AG08396 (cell line): ENCODE measurements at places on chromosomes 1 and 21.

GRCh38 chr1:68010090-68010489, 40.3 kb downstream of the DIRAS3 start:
- no peak for DNase-seq

DNA sequence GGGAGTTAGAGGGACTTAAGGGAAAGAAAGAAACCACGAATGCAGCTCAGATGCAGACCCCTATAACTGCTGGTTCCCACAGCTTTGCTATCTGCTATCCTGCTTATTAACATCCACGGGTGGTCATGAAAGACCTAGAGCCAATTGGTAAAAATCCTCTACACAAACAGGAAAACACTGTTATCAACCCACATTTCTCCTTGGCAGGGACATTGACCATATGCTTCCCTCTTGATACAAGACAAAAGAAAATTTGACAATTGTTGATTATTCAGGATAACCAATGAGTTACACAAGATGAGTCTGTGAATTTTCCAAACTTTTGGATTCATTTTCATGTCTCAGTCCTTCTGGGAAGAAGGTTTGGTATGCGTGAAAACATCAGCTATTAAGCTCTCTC, 90.4 kb downstream of the TIAM1 start:
- no peak for DNase-seq

- no peak for DNase-seq
These were observed 30.7 kb upstream of the RRP15 start for GRCh38 chr1:218254296-218254946.

- DNase-seq = no peak
These were observed 86.9 kb downstream of the TTC3 start for GRCh38 chr21:37159949-37160348.

DNA sequence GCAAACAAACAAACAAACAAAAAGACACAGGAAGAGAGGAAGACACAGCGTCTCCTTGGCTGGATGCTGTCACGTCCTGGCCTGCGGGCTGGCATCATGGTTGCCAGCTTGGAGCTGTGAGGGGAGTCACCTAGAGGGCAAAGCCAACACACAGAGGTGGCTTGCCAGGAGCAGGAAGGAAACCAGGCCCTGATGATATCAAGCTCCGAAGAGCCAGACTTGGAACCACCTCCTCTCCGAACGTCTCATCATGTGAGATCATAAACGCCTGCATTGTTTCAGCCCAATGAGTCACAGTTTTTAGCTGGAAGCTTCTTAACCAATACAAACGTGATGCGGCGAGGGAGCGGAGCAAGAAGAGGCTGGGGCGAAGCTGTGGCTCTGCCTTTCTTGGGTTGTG, 8.7 kb downstream of the PLA2G2D start:
- DNase-seq = no peak

- DNase-seq = no peak
These were observed 52.9 kb downstream of the SNRPE start for GRCh38 chr1:203914292-203914691.

DNA sequence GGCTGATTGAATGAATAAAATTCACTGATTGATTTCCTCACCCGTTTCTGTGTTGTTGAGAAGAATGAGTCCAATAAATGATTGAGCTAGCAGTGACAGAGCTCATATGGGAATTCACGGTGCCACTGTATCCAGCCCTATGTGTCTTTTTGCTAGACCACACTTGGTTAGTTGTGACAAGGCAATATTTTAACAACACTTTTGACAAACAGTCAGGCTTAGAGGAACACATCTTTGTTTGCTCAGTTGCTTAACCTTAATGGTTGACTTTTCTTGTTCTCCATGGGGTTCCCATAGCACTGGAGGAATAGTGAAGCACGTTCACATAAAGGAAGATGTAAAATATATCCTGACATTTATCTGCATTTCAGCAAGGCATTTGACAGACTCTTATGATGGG, 273.9 kb upstream of the DEPDC1 start:
- no peak for DNase-seq

DNA sequence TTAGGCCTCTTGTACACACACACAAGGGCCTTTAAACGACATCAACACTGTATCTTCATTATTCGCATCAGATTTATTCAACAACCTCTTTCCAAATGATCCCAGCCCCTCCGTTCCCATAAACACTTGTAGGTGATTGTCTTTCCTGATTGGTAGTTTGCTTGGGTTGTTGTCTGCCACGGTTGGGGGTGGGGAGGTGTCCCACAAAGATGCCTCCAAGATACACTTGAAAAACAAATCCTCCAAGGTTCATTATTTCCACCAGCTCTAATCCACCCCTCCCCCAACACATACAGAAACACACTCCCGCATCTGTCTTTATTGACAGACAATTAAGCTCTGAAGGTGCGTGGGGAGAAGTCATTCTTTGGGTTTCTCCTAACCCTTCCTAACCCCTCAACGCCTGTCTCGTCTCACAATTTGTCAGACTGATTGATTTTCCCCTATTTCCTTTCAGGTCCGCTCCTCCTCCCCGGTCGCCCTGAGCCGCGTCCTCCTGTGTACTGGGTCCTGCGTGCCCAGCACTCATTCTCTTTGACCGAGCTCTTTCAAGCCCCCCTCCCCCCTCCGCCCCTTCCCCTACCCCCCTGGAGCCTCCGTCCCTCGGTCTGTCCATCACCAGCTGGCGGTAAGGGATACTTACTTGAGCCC, 1.4 kb downstream of the WDR26 start:
- peak; percentile 25 for DNase-seq

- DNase-seq = no peak
These were observed 22.3 kb upstream of the SARS1 start for GRCh38 chr1:109191377-109191776.

- DNase-seq = peak; percentile 95
These were observed at the start of gene TAGLN2 for GRCh38 chr1:159924791-159925718. Gene TAGLN2, minus strand, starts transcription at chr1:159925507. Its CDS starts 4,998 bp downstream, at chr1:159920509.

GRCh38 chr1:44553771-44554170, 120.5 kb downstream of the TMEM53 start:
- peak; percentile 74 for DNase-seq

GRCh38 chr1:67749263-67749843, 64.4 kb downstream of the GADD45A start:
- no peak for DNase-seq

DNA sequence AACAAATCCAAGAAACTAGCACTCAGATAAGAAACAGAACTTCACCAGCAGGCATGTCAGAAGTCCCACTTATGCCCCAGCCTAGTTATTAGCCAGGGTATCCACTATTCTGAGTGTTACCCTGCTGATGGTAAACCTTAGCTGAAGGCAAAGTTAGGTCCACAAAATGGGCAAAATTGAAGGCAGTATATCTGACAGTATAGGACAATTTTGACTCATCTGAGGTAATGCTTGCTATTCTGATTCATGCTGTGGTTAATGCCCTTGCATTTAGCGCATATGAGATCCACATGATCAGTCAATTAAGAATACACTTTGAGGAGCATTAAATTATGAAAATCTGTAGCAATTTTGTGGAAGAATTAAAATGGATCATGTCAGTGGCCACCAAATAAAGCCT, 15.1 kb downstream of the IFI44 start:
- DNase-seq = no peak

DNA sequence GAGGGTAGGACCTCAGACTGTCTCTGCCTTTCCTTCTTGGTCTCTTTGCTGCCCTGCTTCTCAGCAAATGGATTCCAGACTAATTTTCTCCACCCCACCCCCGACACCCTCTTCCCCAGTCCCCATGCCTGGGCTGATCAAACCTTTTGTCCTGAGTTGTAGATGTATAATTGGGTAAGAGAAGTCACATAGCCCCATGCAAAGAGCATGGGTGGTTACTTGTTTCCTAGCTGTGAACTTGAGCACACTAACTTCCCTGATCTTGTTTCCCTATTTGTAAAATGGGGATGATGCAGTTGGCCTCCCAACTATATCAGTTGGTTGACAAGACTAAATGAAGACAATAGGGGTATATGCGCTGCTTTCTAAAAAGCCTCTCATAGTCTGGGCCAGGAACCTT, 9.2 kb downstream of the PADI6 start:
- no peak for DNase-seq

DNA sequence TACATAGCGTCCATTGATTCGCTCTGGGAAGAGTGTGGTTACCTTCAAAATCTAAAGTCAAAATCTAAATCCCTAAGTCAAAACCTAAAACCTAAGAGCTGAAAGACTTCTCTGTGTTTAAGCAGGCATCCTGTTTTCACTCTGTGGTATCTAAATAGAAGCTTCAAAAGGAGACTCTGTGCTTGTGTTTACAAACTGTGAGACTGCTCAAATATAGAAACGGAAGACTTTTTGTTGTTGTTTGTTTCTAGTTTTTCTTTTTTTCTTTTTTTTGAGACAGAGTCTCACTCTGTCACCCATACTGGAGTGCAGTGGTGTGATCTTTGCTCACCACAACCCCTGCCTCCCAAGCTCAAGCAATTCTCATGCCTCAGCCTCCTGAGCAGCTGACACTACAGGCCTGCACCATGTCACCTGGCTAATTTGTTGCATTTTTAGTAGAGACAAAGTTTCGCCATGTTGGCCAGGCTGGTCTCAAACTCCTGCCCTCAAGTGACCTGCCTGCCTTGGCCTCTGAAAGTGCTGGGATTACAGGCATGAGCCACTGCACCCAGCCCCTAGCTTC, 425.9 kb downstream of the SMYD3 start:
- DNase-seq = no peak

GRCh38 chr1:47559944-47560695, 122.3 kb downstream of the FOXD2 start:
- DNase-seq = no peak

DNA sequence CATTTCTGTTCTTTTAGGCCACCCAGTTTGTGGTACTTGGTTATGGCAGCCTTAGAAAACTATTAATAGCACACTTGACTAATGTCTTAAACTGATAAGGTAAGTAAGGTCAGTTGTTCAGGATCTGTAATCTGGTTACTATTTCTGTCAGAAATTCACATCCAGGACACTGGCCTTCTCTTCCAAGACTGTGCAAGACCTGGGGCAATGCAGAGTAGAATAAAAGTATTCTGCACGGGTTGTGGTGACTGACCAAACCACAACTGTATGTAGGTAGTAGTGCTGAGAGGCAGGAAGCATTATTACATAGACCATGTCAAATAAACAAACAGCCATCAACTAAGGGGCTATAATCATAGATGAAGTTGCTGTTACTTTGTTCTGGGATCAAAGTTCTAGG, 46.7 kb downstream of the WARS2 start:
- DNase-seq = no peak

DNA sequence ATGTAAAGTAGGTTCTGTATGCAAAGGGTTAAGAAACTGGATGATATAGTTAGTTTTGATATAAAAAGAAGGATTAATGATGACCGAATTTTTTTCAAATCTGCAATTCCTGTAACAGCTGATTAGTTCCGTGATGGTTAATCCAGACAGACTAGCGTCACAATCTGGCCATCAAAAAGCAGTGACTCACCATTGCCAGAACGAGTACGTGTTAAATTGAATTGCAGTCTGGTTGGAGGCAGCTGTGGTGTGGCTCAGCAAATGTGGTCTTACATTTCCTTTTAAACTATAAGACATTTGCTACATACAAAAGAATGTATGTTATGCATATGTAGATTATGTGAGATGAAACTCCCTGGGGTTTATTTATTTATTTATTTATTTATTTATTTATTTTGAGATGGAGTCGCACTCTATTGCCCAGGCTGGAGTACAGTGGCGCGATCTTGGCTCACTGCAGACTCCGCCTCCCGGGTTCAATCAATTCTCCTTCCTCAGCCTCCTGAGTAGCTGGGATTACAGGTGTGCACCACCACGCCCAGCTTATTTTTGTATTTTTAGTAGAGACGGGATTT, 139.8 kb downstream of the RYR2 start:
- no peak for DNase-seq

GRCh38 chr1:159823406-159823805, 3.3 kb upstream of the SLAMF8 start:
- DNase-seq = no peak

DNA sequence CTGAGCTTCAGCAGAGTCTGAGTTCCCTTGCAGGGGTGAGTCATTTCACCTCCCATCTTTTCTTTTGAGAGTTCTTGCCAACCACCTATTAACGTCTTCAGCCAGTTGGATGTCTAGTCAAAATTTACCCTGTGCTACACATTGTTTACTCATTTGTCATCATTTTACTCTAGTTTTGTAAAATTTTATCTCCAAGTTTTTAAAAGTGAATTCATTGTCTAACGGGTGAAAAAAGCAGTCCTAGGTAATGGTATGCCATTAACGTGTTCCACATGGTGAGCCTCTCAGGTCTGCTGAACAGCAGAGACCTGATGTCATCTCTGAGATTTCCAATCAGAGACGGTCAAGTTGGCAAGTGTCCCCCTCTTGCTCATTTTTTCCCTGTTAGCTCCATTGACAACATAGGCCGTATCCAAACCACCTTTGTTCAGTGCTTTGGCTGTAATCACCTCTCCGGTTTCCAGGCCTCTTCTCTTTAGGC, 85.4 kb downstream of the TBX15 start:
- DNase-seq = no peak

DNA sequence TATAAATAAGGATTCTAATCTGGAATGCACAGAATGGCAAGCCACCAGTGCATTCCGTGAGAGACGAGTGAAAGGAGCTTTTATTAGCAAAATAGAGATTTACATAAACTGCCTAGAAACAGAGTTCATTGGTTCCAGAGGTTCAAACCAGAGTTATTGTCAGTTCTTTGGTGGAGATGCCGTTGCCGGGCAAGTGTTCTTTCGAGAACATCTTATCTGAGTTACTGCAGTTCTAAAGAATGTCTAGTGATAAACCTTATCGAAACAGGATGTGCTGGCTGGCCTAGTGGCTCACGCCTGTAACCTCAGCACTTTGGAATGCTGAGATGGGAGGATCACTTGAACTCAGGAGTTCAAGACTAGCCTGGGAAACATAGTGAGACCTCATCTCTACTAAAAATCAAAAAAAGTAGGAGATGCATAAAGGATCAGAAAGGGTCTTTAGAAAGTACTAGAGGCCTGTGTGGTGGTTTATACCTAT, 19.9 kb upstream of the EVI5 start:
- peak; percentile 82 for DNase-seq

- DNase-seq = no peak
These were observed 18.0 kb downstream of the PCP4 start for GRCh38 chr21:39885119-39885848.

DNA sequence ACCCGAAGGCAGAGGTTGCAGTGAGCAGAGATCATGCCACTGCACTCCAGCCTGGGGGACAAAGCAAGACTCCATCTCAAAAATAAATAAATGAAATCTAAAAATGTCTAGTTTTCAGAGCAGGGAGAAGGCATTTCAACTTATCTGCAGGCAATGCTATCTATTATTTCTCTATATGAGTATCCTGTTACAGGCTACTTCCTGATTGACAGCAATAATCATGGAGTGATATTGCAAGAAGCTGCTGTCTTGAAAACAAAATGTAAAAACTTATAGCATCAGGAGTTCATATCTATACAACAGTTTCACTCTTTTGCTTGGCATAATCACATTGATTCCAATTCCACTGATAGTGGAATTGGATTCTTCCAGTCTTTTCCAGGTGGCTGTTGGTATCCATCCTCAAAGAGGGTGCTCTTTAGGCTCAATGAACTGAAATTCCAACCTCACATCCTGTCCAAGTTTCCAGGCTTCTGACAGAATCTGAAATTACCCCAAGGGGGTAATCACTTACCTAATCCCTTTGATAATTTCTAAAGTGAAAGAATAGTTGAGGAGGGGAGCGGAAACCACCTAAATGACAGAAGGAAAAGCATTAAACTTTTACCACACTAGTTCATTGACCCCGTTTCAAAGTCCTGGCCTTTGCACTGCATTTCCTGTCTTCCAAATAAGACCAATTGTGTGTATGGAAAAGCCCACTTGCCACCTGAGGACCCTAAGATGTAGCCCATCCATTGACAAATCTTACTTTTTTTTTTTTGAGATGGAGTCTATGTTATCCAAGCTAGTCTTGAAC, 107.6 kb downstream of the GLUL start:
- no peak for DNase-seq

GRCh38 chr1:156126043-156126629, 11.6 kb downstream of the LMNA start:
- DNase-seq = peak; percentile 80
